CD8-positive, alpha-beta memory T cell (primary cell): ENCODE measurements at places on chromosomes 5 and 9.

DNA sequence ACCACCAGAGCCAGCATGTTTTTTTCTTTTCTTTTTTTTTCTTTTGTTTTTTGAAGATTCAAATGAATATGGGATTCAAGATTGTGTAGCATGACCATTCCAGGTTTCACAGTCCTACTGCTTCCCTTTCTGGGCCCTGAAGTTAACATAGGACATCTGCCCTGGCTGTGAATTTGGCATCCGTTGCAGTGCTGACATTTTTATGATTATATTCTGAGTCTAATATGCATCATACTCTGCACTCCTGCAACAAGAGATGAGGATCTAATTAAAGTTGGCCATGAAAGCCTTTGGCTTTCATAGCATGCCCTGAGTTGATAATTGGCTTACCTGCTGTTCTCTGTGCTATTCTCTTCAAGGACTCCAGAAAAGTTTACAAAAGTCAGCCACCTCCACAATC lies 29.8 kb downstream of the C5orf22 start:
- no peak for DNase-seq

DNA sequence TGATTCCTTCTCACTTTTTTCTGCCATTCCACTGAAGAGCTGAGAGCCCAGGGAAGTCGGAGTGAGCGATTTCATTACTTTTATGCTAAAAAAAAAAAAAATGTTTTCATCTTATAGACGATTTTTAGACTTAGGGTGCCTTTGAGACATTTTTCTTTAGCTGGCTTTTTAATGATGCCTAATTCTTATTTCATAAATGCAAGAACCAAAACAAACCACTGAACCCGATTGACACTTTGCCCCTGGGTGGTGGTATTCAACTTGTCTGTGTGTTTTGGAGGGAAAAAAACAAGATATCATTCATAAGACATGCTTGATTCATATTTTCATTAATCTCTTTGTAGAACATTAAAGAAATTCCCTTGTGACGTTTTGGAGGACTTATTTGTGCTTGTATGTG lies 2.4 kb downstream of the TLE4 start:
- DNase-seq = no peak

DNA sequence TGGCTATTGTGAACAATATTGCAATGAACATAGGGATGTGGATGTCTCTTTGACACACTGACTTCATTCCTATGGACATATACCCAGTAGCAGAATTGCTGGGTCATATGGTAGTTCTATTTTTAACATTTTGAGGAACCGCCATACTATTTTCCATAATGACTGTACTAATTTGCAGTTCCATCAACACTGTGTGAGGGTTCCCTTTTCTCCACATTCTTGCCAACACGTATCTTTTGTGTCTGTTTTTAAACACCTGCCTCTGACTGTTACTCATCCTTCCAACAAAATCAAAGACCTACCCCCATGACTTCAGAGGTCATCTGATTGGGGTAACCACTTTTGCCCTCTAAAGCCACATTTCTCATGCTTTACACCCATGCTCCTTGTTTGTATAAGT lies 133.5 kb downstream of the MED27 start:
- DNase-seq = no peak

- DNase-seq = no peak
These were observed 120.4 kb upstream of the RFX3 start for GRCh38 chr9:3646226-3646625.

DNA sequence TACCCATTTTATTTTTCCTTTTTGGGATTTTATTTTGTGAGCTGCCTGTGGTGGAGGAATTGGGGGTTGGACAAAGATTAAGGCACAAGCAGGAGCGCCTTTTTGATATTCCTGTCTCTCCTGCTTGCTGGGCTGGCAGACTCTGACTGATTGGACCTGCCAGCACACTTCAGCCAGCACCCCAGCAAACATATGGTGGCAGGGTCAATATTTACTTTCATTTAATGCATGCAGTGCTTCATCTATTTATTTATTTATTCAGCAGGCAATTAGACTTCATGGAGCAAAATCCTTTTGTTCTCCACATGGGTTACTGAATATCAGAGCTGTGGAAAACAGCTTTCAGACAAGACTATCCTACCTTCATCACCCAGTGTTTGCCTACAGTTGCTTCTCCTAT lies 48.4 kb upstream of the EPB41L4A start:
- no peak for DNase-seq

GRCh38 chr5:139458580-139459407 lies 3.7 kb downstream of the ECSCR start:
- DNase-seq = peak; percentile 68

DNA sequence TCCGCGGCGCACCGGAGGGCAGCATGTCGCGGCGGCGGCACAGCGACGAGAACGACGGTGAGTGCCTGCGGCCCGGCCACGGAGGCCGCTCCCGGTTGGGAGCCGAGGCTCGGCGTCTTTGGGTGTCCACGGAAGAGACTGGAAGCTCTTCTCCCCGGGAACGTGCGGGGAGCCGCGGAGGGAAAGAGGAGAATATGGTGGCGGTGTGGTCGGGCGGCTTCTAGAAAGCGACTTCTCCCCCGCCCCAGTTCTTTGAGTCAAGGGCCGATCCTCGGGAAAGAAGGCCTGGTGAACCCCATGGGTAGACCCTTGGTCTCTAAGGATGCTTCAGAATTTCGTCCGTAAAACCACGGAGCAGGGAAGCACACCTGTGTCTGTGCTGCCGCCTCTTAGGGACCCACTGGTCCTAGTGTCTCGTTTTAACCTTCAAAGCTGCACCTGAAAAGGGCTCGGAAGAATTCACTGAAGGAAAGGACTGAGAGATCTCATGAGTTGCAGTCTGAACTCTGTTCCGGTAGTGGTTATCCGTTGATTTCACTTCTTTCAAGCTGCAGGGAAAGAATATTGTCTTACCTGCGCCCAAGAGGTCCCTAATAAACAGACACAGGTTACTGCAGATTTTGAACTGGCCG lies 354 bp downstream of the NCBP1 start:
- peak; percentile 16 for DNase-seq

- DNase-seq = no peak
These were observed 383.4 kb downstream of the MLLT3 start for GRCh38 chr9:20238921-20239320.

DNA sequence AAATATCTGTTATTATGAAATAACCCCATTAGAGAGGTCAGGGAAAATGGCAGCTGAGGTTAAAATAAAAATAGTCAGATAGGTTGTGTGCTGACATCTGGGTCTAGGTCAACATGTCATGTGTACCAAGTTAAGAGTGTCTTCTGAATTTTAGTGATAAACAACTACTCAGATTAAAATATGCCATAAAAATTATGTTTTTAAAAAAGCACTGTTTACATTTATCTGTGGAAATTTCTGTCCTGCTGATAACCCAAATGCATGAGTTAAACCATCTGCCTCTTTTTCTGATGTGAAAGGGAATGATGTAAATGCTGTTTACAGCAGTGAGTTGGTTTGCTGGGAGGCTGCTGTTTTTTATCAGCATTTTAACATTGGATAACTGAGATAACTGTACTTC lies 361.2 kb upstream of the TARS1 start:
- no peak for DNase-seq

DNA sequence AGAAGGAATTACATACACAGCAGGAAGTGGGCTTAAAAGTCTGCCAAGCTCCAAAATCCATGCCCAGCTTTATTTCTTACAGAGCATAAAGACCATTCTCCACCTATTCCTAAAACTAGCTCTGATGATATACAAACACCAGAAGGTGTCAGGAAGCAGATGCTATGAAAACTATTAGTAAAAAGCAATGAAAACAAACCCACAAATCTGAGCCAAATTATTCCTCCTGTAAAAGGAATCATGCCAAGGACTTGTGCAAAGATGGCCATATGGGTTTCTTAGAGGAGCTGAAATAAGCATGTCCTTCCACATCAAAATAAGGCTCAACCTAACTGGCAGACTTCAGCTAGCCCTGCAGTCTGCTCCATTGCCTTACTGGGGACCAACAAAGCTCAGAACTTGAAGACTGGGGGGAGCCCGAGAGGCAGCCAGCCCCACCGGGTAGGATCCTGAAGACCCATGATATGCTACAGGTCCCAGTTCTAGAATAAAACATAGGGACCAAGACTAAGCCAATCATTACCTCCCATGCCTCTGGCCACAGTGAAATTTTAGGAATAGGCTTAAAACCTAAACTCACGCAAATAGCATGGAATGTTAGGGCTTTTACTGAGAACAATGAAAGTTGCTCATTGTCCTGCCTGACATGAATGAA lies 42.8 kb upstream of the GABRP start:
- no peak for DNase-seq

- no peak for DNase-seq
These were observed 49.3 kb downstream of the CSNK1G3 start for GRCh38 chr5:123561230-123561629.

GRCh38 chr5:14464671-14465070 lies 116.9 kb upstream of the OTULINL start:
- DNase-seq = no peak

GRCh38 chr9:71721855-71722254 lies 46.5 kb downstream of the CEMIP2 start:
- no peak for DNase-seq

DNA sequence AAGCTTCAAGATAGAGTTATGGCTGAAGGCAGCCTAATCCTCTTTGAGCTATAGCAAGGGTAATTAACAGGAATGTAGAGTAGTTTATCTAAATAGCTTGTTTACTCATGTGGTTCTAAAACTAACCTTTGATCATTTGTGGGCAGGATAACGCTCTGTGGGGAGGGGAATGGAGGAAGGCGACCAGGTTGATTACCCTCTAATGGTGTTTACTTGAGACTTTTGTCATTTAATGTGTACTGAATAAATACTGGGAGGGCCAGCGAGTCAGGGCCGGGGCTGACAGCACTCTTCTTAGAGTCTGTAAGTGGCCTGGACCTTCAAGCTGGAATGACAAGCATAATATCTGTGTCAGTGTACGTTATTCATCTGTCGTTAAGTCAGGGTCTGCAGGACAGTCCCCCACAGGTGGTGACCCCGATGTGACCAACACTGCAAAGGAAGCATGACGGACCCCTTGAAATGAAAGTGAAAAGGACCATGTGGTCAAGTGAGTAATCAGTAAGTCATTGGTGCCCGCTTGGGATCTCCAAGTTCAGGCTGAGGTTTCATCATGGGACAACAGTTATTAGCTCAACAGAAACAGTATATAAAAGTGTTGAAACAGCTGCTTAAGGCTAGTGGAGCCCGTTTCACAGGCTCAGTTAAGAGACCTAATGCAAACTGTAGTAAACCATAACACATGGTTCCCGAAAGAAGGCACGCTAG lies 162.6 kb downstream of the CPLANE1 start:
- DNase-seq = no peak

- no peak for DNase-seq
These were observed 698.0 kb upstream of the WWC1 start for GRCh38 chr5:167593329-167594060.

DNA sequence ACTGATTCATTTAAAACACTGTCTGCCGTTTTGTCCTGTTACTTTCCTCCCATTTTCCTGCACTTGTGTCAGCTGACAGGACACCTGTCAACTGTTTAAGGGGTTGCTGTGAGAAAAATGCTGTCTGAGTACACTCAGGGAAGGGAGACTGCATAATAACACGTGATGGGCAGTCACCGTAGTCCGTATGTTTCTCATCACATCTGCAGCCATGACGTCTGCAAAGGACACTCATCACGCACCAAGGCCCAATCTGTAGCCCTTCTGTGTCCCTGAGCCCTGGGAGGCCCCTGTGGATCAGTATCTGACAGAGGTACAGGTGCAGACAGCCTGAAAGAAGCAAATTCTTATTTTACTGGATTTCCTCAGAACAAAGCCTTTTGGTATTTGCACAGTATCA lies 396.3 kb downstream of the YTHDC2 start:
- DNase-seq = no peak

GRCh38 chr5:156589104-156589945 lies 260.8 kb upstream of the PPP1R2B start:
- DNase-seq = no peak

- no peak for DNase-seq
These were observed 20.4 kb downstream of the ADAM19 start for GRCh38 chr5:157555037-157555640.

- DNase-seq = no peak
These were observed 41.9 kb downstream of the SPEF2 start for GRCh38 chr5:35659556-35659955.

GRCh38 chr9:136740971-136741882 lies 1.5 kb downstream of the LCN10 start:
- no peak for DNase-seq

- DNase-seq = no peak
These were observed 102.2 kb upstream of the SPATA31D4 start for GRCh38 chr9:81825846-81826516.

DNA sequence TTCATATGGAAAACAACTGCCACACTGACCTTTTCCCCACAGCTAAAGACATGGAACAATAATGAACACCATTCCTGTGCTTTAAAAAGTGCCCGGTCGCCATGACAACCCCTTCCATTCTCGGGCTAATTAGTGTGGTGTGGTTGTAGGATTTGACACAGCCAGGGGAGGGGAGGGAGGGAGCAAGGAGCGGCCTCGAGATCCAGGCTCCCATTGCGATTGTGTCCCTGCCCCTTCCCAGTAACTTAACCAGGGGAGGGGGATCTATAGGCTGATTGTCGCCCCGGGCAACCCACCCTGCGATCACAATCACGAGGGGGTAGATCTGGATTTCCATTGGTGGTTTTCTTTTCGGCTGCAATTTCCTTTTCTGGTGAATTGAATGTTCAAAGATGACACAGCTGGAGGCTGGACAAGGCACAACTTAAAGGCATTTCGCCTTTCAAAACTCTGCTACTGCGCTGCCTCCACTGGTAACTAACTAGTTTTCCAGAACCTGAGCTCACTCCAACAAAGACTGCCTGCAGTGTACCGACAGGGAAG lies 96.7 kb upstream of the RETREG1 start:
- DNase-seq = no peak

GRCh38 chr5:91269198-91269597 lies 113.9 kb downstream of the ARRDC3 start:
- DNase-seq = no peak

DNA sequence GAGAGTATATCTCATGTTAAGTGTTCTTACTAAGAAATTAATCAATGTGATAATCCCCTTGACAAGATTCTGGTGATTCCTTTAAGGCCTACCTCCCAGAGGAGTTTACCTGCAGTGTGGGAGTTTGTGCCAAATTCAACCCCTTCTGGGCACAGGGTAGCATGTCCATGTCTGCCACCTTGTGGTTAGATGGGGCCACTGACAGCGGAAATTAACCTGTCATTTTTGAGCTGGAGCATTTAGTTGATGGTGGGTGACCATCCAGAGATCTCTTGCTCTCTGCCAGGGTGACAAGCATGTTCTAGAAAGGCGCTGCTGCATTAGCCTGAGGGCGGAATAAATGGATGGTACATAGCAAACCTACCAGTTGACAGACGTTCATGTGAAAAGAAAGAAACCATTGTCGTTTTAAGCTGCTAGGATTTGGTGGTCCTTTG lies 132.2 kb downstream of the FBXO4 start:
- peak; percentile 35 for DNase-seq

DNA sequence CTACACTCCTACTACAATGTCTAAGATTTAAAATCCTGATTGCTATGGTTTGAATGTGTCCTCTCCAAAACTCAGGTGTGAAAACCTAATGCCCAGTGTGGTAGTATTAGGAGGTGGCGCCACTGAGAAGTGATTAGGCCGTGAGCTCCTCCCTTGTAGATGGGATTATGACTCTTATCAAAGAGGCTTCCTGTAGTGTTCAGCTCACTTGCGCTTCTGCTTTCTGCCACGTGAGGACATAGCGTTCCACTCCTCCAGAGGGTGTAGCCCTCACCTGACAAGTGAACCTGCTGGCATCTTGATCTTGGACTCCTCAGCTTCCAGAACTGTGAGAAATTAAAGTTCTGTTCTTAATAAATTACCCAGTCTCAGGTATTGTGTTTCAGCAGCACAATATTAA lies 33.0 kb upstream of the WHRN start:
- peak; percentile 17 for DNase-seq

GRCh38 chr5:80251636-80252035 lies 4.2 kb downstream of the SERINC5 start:
- no peak for DNase-seq
